K562 (cell line): ENCODE measurements at places on chromosomes 16 and 17. TPM values are rescaled to one million over a fixed set of nuclear protein-coding genes. Genes with fewer than 3 reads are reported as not detected.

Gene SALL1
- total RNA-seq: 0.07 TPM in 1 of 2 replicates, not detected in the other

Gene BMERB1
- total RNA-seq: 0.98 and 1.5 TPM in 2 replicates

Gene C16orf96
- total RNA-seq: not detected in 2 replicates

Gene SLC16A13
- total RNA-seq: 4.5 and 5.6 TPM in 2 replicates

Gene CACNB1
- total RNA-seq: 6.7 and 7.4 TPM in 2 replicates

Gene HASPIN
- total RNA-seq: 12.9 and 13.5 TPM in 2 replicates

Gene KRT17
- total RNA-seq: not detected in 2 replicates

DNA sequence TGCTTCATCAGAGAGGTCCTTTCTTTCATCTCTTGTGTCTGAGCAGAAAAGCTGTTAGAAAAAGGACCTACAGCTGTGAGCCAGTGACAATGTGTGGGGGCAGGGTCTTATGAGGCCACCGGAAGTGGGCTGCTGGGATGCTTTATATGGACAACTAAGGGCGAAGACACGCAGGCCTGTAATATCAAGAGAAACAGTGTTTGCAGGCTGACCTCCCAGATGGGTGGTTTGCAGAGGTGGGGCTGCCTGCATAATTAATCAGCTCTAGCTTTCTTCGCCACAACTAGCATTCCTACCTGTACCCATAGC is 30.4 kb upstream of the SALL1 start:
- H3K4me3 ChIP-seq: no peak overlapping the region
- no peak for DNase-seq
- H3K36me3 ChIP-seq: no peaks in the 10 kb centered on the region
- no peaks in the 10 kb centered on the region for H3K27me3 ChIP-seq
- H3K4me1 ChIP-seq: no peaks in the 10 kb centered on the region

- H3K4me3 ChIP-seq: no peak overlapping the region
- DNase-seq: no peak
- no peaks in the 10 kb centered on the region for H3K27me3 ChIP-seq
- no peaks in the 10 kb centered on the region for H3K4me1 ChIP-seq
- no peak overlapping the region for H3K27ac ChIP-seq
- no peaks in the 10 kb centered on the region for H3K36me3 ChIP-seq
These were observed 1009.4 kb upstream of the GOT2 start for GRCh38 chr16:59743504-59743903.

- no peaks in the 10 kb centered on the region for H3K27me3 ChIP-seq
- H3K36me3 ChIP-seq: no peaks in the 10 kb centered on the region
- H3K4me3 ChIP-seq: no peak overlapping the region
These were observed 11.8 kb upstream of the ZNF23 start for GRCh38 chr16:71473891-71474290.

GRCh38 chr17:18184143-18185031 is 759 bp downstream of the ALKBH5 start:
- peaks cover 41% of the 10 kb centered on the region for H3K4me1 ChIP-seq
- DNase-seq: peak; percentile 59
- H3K4me3 ChIP-seq: peak overlapping the region; percentile 69
- no peaks in the 10 kb centered on the region for H3K27me3 ChIP-seq
- H3K36me3 ChIP-seq: peaks cover 36% of the 10 kb centered on the region; the same call in 2 of the 3 replicates

DNA sequence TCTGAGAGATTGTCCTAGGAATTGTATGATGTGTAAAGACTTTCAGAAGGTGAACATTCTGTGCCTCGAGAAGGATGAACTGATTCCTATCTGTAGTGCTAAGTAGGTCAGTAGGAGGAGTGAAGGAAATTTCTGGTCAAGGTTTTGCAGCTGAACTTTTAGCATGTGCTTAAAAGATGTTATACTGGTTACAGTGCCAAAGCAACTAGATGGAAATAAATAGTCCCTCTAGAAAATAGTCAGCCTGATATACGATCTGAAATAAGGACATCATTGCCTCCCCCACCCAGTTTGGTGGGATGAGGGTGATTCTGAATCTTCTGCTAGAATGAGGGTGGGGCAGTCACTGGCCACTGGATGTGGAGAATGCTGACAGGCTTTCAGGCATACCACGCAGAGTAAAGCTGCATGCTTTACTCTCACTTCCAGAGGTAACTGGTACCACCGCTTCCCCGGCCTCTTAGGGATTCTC is 57.2 kb upstream of the VPS4A start:
- DNase-seq: no peak
- no peak overlapping the region for H3K4me3 ChIP-seq
- H3K36me3 ChIP-seq: no peaks in the 10 kb centered on the region

GRCh38 chr16:35908942-35909341 is 2449.5 kb downstream of the TP53TG3F start:
- no peak overlapping the region for H3K27ac ChIP-seq
- no peaks in the 10 kb centered on the region for H3K36me3 ChIP-seq
- H3K27me3 ChIP-seq: no peaks in the 10 kb centered on the region
- no peaks in the 10 kb centered on the region for H3K4me1 ChIP-seq

DNA sequence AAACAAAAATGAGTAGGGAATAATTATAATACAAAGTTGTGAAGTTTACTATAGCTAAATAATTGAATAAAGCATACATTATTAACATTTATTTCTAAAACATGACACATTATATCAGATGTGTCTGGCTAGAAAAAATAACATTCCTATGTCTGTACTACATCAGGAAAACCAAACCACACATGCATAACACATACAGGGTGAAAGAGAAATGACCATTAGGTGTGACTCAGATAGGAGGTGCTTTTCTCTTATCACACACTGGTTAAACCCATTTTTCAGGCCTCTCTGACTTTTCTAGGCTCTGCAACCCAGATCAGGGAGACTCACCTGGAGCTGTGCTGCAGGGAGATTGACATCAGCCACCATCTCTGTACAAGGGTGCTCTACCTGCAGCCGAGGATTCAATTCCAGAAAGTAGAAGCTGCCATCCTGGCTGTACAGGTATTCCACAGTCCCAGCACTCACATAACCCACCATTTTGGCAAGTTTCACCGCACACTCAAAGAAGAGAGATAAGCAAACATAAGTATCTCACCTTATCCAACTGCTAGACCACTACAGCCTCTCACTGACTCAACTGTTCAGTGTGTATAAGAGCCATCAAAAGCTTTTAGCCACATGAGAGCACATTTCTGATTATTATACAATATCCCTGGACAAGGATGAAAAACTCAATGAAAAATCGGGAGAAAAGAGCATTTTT is 116.6 kb upstream of the C17orf78 start:
- no peak for DNase-seq
- H3K27me3 ChIP-seq: no peaks in the 10 kb centered on the region
- no peaks in the 10 kb centered on the region for H3K4me1 ChIP-seq
- H3K27ac ChIP-seq: no peak overlapping the region
